ENCODE measurements at places on chromosomes 11 and 22. TPM values are rescaled to one million over a fixed set of nuclear protein-coding genes. Genes with fewer than 3 reads are reported as not detected.
A peak's percentile ranks its signal among the peaks of the same experiment; 100 is the strongest.

GRCh38 chr11:82308979-82309378, 424.7 kb downstream of the FAM181B start:
- no peak for DNase-seq

- DNase-seq, result no peak
Observed at GRCh38 chr11:37755521-37755920, 1157.5 kb upstream of the RAG2 start.

The LMO2 gene
- 62.4 TPM for total RNA-seq

DNA sequence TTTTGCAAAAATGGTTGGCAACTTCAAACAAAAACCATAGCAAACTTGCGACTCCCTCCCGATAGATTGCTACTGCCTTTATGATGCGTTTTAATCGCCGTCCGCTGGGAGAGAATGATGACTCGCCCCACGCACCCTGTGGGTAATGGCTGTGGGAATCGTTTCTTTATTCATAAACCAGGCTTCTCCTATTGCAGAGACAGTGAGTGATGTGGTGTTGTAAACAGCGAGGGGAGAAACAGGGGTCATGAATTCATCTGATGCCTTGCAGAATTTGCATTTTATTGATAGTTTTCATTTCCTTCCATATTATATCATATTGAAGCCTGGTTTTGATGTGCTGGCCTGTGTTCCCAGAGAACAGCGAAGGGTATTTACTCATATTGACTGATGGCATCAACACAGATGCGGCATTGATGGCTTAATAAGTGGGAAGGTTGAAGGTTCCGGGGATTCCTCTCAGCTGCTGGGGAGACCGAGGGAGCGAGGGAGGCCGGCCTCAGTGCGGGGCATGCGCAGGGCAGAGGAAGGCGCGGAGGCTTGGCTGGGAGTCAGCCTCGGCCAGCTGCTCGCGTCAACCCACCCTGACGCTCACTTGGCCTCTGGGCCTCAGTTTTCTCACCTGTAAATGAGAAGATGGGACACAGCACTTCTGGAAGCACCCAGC, 41.3 kb downstream of the ARHGAP8 start:
- no peak for DNase-seq

DNA sequence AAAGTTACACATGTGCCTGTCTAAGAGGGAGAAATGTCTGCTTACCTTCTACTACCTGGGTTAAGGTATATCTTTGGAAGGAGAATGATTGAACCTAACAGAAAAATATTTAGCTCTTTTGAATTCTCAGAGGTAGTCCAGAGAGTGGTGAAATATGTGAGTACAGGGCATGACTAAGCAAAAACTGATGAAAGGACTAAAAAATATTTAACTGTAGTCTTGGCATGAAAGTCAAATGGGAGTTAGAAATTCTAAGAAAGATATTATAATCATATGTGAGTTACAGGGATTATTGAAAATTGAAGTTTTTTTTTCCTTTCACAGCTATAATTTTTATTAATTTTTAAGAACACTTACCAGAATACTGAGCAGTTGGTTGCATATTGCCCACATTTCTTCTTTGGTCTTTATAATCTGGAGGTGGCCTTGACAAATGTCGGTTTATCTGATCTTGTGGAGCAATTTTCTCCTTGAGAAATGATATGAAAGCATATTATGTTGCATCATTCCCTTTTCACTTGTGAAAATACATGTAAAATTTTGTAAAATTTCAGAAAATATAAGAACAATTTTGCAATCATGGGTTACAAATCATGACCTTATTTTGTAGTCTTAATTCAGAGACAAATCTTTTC, 61.4 kb upstream of the MTMR2 start:
- DNase-seq, result no peak

The CRYBA4 gene
- not detected for total RNA-seq

The LUZP2 gene
- total RNA-seq, result 0.07 TPM

- no peak for DNase-seq
Observed at GRCh38 chr11:44008698-44009097, 39.1 kb upstream of the ACCSL start.

The SCN2B gene
- total RNA-seq, result not detected

GRCh38 chr11:127003260-127003981, 2.9 kb upstream of the KIRREL3 start:
- no peak for DNase-seq

DNA sequence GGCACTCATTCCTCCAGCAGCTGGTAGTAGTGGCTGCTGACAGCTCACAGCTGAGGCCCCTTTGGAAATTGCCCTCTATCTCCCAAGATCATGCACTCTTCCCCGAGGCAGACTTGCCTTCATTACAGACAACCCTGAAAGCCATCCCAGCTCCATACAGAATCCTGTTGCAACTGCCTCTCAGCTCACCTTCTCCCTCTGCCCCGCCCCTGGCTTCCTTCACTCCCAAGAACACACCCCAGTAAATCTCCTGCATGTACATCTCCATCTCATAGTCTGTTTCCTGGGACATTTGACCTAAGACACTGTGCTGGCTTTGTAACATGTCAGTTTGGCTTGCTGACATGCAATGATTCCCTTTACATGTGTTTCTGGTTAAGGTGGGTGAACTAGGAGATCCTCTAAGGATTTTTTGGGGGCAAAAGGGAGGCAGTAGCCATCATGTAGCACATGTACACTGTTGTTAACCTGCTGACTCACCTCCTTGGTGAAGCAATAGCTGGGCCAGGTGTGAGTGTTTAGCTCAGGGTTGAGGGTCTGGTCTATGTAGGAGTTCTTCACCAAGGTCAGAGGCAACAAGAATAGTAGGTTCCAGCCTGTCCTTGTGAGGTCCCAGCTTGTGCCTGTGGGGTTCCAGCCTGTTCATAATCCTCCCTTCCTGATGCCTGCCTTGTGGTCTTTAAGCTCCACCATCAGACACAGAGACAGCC, 179.6 kb downstream of the CSNK2A3 start:
- DNase-seq, result no peak

DNA sequence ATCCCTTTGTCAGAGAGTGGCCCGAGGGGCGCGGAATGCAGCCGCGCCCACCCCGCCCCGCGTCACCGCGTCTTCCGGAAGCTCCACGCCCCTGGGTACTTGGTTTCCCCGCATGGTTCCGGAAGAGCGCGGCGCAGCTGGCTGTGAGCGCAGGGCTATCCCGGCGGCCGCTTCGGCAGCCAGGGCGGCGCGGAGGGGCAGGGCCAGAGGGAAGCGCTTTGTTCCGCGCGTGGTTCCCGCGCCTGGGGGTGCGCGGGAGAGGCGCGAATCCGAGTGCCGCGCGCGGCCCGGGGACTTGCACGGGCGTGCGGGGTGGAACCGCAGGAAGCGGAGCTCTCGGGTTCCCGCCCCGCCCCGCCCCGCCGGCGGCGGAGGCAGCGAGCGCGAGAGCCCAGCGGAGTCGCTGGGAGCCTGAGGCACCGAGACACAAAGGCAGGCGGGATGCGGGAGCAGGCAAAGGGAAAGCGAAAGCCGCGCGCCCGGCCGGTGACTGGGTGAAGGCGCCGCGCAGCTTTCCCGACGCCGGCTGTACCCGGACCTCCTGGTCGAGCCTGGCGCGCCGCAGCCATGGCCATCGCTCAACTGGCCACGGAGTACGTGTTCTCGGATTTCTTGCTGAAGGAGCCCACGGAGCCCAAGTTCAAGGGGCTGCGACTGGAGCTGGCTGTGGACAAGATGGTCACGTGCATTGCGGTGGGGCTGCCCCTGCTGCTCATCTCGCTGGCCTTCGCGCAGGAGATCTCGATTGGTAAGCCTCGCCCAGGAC, at the start of gene PANX1:
Gene PANX1 (plus strand): TSS at position 96 of the 766 bp plus-strand sequence. CDS start 472 bp downstream, at position 568.
- DNase-seq, result peak; percentile 81

GRCh38 chr11:106495046-106495445, 417.6 kb downstream of the AASDHPPT start:
- DNase-seq, result no peak

DNA sequence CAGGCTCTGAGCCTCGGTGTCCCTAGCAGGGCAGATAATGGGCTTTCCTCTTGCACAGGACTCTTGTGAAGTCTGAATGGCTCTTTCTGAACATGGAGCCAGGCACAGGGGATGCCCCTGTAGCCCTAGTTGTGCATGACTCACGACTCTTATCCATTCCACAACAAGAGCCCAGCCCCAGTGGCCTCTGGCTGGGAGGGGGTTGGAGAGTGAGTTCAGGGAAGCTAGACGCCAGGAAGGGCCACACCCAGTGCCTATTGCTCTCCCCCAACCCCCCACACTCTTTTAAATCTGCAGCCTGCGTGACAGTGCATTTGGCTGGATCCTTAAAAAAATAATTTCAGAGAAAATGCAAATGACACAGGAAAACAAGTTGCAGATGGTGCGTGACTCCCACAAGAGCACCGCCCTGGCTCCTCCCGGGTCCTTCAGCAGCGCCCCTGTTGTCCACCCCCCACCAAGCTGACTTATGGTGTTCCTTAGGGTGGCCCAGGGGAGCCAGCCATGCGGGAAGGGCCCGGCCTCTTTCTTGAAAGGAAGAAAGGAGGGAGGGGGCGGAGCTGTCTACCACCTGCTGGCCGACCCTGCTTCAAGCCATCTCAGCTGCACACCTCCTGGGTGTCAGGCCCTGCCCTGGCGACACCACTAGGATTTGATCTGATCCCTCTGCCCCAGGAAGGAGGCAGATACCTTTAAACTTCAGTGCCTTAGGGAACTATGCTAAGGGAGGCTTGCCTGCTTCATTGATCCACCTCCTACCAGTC, 74.7 kb downstream of the MN1 start:
- peak; percentile 79 for DNase-seq

GRCh38 chr11:77596626-77597025, 6.9 kb downstream of the AQP11 start:
- DNase-seq, result no peak

The CAVIN3 gene
- 153 TPM for total RNA-seq

DNA sequence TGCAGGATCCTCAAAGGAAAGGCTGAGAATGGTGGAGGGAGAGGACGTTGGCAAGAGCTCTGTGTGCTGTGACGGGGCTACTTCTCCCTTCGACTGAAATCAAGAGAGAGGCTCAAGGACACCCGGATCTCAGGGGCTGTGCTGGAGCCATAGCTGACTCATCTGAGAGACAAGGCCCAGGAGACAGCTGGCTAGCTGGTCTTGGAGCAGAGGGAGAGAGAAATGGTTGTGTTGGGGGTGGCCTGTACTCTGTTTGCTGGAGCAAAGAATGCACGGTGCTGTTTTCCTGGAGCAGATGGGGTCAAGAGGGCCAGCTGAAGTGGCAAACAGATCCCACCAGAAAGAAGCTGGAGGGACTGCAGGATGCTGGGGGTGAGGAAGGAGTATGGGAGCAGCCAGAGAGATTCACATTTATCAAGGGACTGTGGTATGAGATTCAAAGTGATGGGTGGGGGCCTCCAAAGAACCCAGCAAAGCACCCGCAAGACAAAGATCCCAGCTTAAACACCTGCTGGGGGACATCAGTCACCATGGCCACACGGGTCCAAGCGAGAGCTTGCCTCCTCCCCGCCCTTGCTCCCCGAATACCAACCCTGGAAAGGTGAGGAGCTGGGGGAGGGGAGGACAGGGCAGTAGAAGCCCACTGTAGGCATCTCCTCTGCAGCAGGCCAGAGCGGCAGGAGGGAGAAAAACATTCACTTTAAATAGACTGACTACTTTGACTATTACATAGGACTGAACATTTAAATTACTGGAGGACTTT, 40.8 kb downstream of the MAP6 start:
- DNase-seq, result no peak

The NTM gene
- total RNA-seq, result 1.0 TPM

DNA sequence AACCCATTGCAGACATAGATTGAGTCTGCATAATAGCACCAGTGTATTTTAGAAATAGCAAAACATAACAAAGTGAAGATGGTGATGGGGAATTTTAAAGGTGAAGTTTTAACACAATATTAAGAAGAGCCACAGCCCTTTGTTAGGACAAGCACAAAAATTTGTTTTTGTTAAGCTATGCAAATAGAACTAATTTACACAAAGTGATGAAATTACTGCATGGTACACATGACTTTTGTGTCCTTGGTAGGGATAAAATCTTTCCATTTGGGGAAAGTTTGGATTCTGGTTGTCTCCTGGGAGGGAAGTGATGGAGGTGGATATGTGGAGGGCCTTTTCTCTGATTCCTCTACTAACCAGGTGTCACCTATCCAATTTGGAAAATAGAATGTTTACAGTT, 50.4 kb upstream of the MTNR1B start:
- no peak for DNase-seq

- no peak for DNase-seq
Observed at GRCh38 chr22:43295660-43296059, 47.5 kb downstream of the SCUBE1 start.

Data from endothelial cell of umbilical vein (primary cell).